ENCODE measurements at places on chromosomes 7 and 10.

DNA sequence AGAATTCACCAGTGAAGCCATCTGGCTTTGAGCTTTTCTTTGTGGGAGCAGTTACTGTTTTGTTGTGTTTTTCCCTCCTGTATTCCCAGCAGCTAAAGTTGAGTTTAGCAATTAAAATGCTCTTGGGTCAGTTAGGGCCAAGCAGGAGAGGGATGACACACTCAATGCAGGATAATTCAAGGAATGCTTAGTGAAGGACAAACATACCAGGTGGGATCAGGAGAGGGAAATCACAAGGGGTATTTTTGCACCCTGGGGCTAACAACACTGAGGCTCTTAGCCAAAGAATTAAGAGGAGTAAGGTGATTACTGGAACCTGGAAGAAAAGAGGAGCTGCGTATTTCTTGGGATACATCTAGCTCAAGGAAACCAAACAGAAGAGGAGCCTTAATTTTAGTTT, 82.4 kb upstream of the KCND2 start:
- DNase-seq, result no peak
- no peaks in the 10 kb centered on the region for H3K36me3 ChIP-seq
- H3K27ac ChIP-seq, result no peak overlapping the region
- no peak overlapping the region for H3K4me3 ChIP-seq
- no peaks in the 10 kb centered on the region for H3K27me3 ChIP-seq

DNA sequence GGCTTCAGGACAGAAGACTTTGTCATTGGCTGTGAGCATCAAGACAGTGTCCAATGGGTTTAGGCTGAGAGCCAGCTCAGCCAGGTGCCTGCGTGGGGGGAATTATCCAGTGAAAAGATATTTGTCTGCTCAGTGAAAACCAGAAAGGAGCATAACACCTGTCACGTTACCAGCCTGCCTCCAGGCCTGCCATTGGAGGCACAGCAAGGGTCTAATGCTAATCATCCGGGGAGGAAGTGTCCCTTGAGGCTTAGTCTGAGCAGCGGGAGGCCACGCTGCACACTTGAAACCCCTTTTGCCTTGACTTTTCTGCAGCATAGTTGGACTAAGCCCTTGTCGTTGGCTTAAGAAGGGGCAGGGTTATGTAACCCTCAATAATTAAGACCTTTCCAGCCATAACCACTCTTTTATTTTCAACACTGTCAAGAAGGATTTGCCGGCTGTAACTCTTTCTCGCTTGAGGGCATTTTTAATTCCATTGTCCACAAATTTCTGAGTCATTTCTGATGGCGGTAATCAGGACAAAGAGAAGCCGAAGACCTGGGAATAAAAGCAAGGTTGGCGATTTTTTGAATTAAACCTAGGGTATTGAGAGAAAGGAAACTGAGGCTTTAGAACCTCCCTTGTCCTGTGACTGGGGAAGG, 639.6 kb upstream of the FOXK1 start:
- no peak for DNase-seq
- H3K27ac ChIP-seq, result no peak overlapping the region
- no peaks in the 10 kb centered on the region for H3K36me3 ChIP-seq
- no peak overlapping the region for H3K4me3 ChIP-seq

DNA sequence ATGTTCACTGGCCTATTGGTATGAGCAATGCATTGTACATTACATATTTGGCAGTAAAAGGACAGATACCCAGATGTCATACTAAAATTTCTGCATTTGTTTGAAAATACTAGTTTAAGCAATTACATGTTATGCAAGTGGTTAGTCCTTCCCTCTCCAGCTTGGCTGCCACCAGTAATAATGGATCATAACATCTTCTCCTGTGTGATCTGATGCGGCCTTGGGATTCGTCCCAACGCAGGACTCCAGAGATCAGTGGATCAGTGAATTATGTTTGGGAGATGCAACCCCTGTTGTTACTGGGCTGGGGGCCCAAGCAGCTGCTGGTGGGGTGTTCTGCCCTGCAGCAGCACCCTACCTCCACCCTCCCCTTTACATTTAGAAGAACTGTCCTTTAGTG, 11.2 kb upstream of the PDK4 start:
- no peak for DNase-seq
- H3K27ac ChIP-seq, result peak overlapping the region; percentile 82
- no peaks in the 10 kb centered on the region for H3K4me1 ChIP-seq
- H3K27me3 ChIP-seq, result no peaks in the 10 kb centered on the region

DNA sequence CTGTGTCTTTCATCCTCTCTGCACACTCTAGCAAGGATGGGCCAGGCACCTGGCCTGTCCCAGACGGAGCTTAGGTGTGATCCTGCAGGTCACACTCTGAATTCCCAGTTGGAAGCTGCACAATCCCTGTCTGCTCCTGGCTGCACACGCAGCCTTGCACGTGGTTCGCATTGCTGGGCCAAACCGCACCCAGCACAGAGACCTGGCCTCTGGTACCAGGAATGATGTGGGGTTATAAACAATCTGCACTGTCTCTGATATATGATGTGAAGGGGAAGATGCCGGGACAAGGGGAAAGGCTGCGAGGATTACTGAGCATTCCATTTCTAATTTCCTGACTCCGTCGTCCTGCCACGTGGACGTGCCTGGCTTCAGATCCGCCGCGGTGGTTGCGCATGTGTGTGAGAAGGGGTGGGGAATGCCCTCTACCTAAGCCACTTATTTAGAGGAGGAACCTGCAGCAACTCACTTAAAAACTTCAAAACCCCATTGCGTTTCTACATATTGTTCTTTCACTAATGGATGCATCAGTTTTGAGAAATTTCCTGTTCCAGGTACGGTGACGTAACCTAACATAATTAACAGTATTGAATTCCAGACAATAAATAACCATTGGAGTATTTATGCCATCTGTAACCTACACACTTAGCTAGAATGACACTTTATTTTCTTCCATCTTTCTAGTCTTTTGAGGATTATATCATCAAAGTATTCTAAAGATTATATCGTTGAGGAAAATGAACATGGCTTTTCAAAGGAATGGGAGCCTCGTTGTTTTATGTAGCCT, 559.7 kb upstream of the MGMT start:
- DNase-seq, result no peak
- H3K36me3 ChIP-seq, result no peaks in the 10 kb centered on the region
- H3K27ac ChIP-seq, result no peak overlapping the region
- no peaks in the 10 kb centered on the region for H3K4me1 ChIP-seq
- H3K4me3 ChIP-seq, result no peak overlapping the region

DNA sequence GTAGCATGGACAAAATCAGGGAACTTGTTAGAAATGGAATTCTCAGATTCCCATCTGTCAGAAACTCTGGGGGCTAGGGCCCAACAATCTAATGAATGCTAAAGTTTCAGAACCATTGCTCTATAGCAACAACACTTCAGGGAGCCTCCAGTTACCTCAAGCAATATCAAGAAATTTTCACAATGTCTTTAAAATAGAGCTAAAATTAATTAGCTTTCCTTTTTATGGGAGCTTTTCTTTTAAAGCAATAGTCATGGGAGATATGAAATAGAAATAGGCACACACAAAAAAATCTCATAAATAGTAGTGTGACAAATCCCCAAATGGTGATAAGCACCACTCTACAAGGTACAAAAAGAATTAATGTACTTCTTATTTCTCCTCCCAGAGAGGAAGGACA, 80.9 kb downstream of the AASS start:
- no peaks in the 10 kb centered on the region for H3K4me1 ChIP-seq
- no peak for DNase-seq
- H3K27me3 ChIP-seq, result no peaks in the 10 kb centered on the region
- H3K4me3 ChIP-seq, result no peak overlapping the region
- no peaks in the 10 kb centered on the region for H3K36me3 ChIP-seq

DNA sequence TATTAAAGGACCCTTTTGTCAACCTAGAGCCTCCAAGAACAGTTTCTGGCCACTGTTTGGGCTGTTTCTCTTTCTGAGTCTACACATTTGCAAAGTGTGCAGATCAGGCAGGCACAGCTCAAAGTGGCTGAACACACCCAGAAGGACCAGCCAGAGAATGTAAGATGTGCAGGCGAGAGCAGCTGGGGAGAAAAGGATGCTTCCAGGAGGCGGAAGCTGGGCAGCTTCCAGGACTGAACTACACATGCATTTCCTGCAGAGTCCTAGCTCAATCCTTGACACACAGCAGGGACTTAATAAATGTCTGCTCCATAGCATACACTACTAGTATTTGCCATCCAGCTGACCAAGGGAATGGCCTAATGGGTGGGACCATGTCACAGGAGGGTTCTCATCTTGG, 70.9 kb downstream of the CTBP2 start:
- no peak for DNase-seq
- H3K27me3 ChIP-seq, result no peaks in the 10 kb centered on the region
- H3K4me3 ChIP-seq, result no peak overlapping the region
- no peaks in the 10 kb centered on the region for H3K36me3 ChIP-seq
- no peaks in the 10 kb centered on the region for H3K4me1 ChIP-seq

GRCh38 chr7:99840136-99840869, 12.5 kb downstream of the CYP3A43 start:
- H3K4me3 ChIP-seq, result no peak overlapping the region
- no peaks in the 10 kb centered on the region for H3K36me3 ChIP-seq
- H3K27ac ChIP-seq, result no peak overlapping the region
- H3K4me1 ChIP-seq, result no peaks in the 10 kb centered on the region
- no peaks in the 10 kb centered on the region for H3K27me3 ChIP-seq
- no peak for DNase-seq

DNA sequence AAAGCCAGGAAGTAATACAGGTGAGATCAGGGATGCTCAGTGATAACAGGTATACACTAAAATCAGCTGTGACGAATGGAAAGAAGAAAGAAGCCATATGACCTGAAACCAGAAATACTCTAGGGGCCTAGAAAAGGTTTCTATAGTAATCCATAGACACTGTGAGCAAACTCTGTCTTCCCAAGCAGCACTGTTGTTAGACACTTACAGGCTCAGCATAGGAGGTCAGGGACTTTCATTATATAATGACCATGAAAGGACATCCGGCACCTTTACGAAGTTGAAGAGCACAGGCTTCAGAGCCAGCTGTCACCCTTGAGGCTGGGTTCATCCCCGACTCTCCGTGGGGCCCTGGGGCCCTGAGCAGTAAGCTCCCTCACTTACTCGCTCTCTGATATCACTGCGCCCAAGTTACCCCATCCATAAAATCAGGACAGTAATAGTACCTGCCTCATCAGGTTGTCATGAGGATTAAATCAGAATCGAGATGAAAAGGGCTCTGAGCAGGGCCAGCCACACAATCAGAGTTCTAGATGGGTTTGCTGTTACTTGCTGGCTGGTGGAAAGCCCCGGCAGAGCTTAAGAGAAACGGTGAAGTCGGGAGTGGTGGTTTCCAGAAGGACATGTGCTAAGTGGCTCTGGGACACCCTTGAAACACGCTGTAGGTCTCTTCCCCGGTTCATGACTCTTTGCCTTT, 79.5 kb downstream of the ITIH5 start:
- no peaks in the 10 kb centered on the region for H3K4me1 ChIP-seq
- DNase-seq, result no peak
- no peaks in the 10 kb centered on the region for H3K27me3 ChIP-seq
- H3K27ac ChIP-seq, result no peak overlapping the region
- H3K4me3 ChIP-seq, result no peak overlapping the region

DNA sequence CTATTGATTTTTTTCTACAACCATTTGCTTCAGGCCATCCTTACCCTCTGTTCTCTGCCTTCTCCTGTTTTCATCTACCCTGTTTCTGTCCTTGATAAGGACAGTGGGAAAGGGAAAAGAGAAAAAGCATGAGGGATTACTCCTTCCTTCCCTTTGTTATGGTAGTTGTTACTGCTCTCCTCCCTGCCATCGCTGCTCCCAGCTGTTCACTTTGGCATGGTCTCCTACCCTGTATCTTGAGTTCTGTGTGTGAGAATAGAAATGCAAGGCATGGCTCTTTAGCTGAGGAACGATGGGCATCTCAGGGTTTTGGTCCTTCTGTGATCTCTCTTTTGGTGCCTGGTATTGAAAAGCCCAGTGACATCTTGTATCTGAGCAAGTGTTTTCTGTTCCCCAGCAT, 6.4 kb downstream of the CCSER2 start:
- H3K4me1 ChIP-seq, result no peaks in the 10 kb centered on the region
- H3K27me3 ChIP-seq, result no peaks in the 10 kb centered on the region
- no peaks in the 10 kb centered on the region for H3K36me3 ChIP-seq
- DNase-seq, result no peak
- no peak overlapping the region for H3K27ac ChIP-seq

DNA sequence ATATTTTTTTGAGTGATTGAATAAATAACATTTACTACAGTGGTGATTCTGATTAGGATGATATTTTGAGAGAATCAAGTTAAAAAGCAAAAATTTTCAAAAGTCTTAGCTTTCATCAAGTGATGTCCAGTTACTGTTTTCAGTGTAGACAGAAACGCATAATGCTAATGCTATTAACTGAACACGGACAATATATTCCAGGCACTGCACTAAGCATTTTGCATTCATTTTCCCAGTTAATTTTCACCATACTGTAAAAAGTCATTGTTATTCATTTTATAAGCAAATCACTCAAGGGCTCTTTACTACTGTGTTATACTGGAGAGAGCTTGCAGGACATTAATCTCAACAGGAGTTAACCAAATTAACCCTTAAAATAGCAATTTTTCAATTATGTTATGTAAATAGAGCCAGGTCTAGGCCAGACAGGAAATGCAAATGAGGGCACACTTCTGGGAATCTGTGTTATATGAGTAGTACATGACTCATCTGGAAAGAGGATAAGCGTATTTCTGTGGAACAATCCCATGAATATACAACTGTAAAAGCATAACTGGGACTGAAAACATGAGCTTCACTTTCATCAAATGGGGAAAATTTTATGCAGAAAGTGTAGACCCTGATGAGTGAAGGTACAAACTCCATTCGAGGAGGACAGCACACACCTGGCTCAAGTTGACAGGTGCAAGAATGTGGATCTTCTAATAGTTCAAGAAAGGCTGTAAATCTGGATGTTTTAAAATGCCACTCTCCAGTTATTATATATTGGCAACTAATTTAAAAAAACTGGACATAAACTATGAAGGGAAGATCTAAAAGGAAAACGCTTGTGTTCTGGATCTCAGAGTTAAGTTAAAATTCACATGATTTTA, 75.4 kb downstream of the ANK3 start:
- no peaks in the 10 kb centered on the region for H3K27me3 ChIP-seq
- H3K4me1 ChIP-seq, result no peaks in the 10 kb centered on the region
- DNase-seq, result no peak
- H3K36me3 ChIP-seq, result no peaks in the 10 kb centered on the region

- H3K27ac ChIP-seq, result peak overlapping the region; percentile 98
- no peaks in the 10 kb centered on the region for H3K36me3 ChIP-seq
- H3K4me3 ChIP-seq, result peak overlapping the region; percentile 66
- H3K27me3 ChIP-seq, result no peaks in the 10 kb centered on the region
- peaks cover 3% of the 10 kb centered on the region for H3K4me1 ChIP-seq
Observed at GRCh38 chr10:63628526-63629362, 107.5 kb downstream of the REEP3 start.
